CD4-positive, alpha-beta T cell (primary cell): ENCODE measurements at places on chromosomes 6 and 20. TPM values are rescaled to one million over a fixed set of nuclear protein-coding genes. Genes with fewer than 3 reads are reported as not detected.

Gene SPAG4
- total RNA-seq, result 17.1 TPM

Gene WFDC12
- total RNA-seq, result not detected

- DNase-seq, result no peak
- no peaks in the 10 kb centered on the region for H3K27me3 ChIP-seq
- H3K4me1 ChIP-seq, result no peaks in the 10 kb centered on the region
- no peak overlapping the region for H3K27ac ChIP-seq
Measured at GRCh38 chr20:15375836-15376235, 1038.4 kb upstream of the FLRT3 start.

- H3K4me3 ChIP-seq, result no peak overlapping the region
- no peak overlapping the region for H3K27ac ChIP-seq
- no peak for DNase-seq
- H3K4me1 ChIP-seq, result peaks cover 14% of the 10 kb centered on the region
- peaks cover 40% of the 10 kb centered on the region for H3K27me3 ChIP-seq
- no peaks in the 10 kb centered on the region for H3K36me3 ChIP-seq
Measured at GRCh38 chr6:27494987-27495385, 22.1 kb upstream of the ZNF184 start.

DNA sequence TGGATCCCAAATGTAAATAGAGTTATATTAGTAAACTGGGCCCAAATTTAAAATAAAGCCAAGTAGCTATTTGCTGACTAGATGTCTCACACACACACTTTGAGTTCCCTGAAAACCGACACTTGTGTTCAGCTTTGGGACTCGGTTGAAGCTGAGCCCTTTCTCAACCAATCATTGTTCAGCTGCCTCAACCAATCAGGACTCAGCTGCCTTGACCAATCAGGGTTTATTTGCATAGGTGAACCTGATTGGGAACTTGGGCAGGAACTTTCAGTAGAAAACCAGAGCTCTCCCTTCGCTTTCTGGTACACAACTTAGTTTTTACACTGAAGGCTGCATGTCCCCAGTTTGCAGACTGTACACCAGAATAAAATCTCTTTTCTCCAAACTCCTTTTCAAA lies 301.7 kb downstream of the FOXA2 start:
- H3K27ac ChIP-seq, result no peak overlapping the region
- DNase-seq, result no peak
- no peaks in the 10 kb centered on the region for H3K36me3 ChIP-seq
- no peak overlapping the region for H3K4me3 ChIP-seq

DNA sequence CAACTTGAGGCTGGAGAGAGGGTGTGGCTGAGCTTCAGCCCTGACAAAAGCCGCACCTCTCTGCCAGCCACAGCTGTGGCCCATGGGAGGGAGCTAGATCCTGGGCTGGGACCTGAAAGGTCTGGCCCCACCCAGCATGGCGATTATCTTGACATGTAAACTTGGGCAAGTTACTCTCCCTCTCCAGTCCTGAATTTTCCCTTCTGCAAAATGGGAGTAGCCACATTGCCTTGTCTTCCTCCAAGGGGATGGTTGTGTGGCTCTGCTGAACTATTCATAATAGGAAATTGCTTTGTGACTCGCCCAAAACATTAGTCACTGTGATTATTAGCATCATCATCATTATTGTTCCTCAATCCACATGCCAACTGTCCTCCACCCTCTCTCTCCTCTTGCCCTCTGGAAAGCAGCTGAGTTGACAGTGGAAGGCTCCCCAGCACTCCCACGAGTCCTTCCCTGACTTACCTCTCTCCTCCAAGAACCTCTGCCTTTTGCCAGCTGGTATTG lies 23.0 kb upstream of the RBPJL start:
- H3K4me1 ChIP-seq, result no peaks in the 10 kb centered on the region
- H3K36me3 ChIP-seq, result no peaks in the 10 kb centered on the region
- DNase-seq, result no peak
- H3K27ac ChIP-seq, result no peak overlapping the region
- H3K4me3 ChIP-seq, result no peak overlapping the region

GRCh38 chr6:36073587-36073986 lies 46.0 kb downstream of the MAPK14 start:
- H3K27ac ChIP-seq, result no peak overlapping the region
- H3K4me3 ChIP-seq, result no peak overlapping the region
- DNase-seq, result no peak
- H3K27me3 ChIP-seq, result no peaks in the 10 kb centered on the region
